ENCODE measurements at places on chromosomes 1 and 21.

DNA sequence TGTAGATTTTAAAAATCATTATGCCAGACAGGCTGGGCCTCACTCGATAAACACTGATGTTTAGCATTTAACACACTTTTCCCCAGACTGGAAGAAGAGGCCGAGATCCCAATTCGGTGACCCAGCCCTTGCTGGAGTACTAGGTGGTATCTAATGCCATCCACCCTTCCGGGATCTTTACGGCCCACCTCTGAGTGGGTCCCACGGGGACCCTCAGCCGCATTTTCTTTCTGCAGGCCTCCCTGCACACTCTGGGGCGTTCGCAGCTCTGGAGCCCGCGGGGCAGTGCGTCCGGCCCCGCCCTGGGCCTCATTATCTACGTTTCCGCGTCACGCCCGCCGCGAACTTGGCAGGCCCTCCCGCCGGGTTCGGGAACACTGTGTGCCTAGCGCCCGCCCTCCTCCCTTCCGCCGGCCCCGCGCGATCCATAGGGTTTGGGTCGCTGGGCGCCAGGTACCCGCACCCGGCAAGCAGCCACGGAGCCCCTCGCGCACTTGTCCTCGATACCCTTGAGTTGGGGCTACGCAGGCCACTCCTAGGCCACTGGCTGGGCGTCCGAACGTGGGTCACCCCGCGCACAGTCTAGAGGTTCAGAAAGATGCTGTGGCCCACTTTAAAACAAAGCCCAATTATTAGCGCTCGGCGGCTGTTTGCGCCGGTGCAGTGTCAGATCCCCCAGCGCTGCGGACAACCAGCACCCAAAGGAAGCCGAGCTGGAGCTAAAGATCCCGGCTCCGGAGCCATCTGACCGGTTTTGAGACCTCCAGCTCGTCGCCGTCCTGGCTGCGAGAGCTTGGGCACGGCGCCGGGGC lies 950 bp upstream of the EVA1C start:
- no peak for DNase-seq

DNA sequence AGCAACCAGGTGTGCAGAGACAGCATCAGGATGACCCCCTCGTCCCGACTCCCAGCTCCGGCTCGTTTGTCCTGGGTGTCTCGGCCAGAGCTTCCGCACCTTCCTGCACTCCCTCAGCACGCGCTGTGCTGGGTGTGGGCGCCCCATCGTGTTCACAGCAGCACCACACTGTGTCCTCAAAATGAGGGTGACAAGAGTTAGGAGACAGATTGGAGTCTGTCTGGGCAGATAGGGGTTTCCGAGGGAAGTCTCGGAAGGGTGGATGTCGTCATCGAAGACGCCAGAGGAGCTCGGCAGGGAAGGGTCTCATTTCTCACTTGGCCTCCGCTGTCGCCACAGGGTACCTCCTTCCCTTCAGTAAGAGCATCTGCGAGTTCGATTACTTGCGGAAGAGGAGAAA lies 4.1 kb downstream of the CCDC27 start:
- DNase-seq = no peak

- DNase-seq = no peak
These were observed 48.6 kb upstream of the COL6A1 start for GRCh38 chr21:45932922-45933502.

DNA sequence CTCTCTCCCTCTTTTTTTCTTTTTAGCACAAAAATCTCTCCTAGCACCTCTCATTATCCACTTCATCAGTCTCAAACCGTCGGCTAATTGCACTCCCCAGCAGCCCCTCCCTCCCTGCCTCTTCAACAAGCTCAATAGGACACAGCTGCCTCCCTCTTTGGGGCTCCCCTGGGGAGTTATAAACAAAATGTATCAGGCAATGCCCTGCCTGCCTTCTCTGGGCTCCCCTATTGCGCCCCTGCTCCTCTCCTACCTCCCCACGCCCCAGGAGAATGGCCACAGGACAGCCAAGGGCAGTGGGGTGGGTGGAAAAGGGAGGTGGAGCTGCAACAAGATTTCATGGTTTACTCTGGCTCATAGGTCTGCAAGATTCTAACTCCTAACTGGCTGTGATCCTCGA lies 147.1 kb upstream of the GRIK3 start:
- no peak for DNase-seq

DNA sequence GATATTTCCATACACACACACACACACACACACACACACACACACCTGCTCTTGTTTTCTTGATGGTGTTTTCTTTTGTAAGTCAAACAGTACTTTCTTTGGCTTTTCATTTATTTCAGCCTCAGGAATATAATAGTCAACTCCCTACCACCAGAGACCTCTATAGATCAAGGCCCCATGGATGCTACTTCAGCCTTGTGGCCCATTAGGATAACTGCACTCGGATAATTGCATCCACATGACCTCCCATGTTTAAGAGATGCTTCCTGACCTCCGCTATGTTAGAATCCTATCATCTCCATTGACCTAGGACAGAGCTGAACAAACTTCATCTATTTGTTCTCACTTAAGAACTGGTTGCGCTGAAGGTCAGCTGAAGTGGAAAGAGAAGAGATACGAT lies 1094.0 kb upstream of the B3GALT2 start:
- no peak for DNase-seq

DNA sequence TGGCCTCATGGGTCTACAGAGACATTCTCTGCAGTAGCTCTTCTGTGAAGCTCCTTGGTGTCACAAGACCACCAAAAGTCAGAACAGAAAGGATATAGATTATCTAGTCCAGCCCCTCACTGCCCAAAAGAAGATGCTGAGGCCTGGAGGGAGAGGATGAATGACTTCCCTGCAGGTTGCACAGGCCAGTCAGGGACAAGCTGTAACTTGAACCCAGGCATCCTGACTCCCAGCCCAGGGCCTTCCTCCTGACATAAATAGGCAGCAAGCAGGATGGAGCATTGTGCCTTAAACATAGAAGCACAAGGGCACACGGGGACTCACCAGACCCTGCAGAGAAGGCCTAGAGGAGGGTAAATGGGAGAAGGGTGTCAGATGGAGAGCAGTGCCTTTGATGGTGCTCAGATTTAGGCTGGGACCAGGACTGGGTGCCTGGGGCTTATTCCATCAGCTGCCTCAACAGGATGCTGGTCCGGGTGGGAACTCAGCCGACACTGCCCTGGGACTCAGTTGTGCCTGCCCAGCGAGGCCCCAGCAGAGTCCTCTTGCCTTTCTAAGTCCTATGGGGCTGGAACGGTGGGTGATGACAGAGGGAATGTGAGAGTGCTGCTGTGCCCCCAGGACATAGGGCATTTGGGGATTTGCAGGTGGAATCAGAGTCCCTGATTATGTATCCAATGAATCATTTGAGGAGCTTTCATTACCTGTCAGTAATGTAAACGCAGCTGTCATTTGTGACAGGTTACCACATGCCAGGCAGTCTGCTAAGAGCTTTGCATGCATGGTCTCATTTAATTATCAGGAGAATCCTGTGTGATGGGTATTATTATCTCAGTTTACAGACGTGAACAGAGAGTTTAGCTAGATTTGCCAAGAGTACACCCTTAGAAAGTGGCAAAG lies 13.2 kb downstream of the S100A7A start:
- no peak for DNase-seq

- no peak for DNase-seq
These were observed 35.5 kb downstream of the SPSB1 start for GRCh38 chr1:9328201-9328600.
